Karpas-422 (cell line): ENCODE measurements at places on chromosomes 11 and 22. TPM values are rescaled to one million over a fixed set of nuclear protein-coding genes. Genes with fewer than 3 reads are reported as not detected.

OR8D4 gene
- not detected in 2 replicates for total RNA-seq

GVQW3 gene
- 15.8 and 18.5 TPM in 2 replicates for total RNA-seq

MIOX gene
- total RNA-seq = 0.93 and 3.9 TPM in 2 replicates

CKAP5 gene
- total RNA-seq = 70.0 and 82.2 TPM in 2 replicates

P2RX6 gene
- total RNA-seq = 1.6 and 2.0 TPM in 2 replicates

MS4A6E gene
- not detected in 2 replicates for total RNA-seq
